ENCODE measurements at places on chromosomes 5 and 9.

- DNase-seq, result no peak
Measured at GRCh38 chr9:8750639-8751051, 951.1 kb upstream of the DMAC1 start.

DNA sequence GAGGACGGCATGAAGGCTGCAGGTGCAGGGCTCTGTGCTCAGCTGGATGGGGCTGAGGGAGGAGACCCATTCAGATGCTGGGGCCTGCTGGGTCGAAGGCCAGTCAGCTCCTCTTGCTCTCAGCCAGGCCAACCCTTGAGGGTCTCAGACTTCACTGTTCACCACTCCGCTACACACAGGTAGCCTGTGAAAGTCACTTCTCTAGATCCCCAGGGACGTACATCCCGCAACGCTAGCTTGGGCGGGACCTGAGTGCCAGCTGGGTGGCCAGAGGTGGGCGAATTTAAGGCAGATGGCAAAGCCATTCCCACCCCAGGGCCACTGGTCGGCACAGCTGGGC is 42.2 kb upstream of the FCN1 start:
- DNase-seq, result no peak

- no peak for DNase-seq
Measured at GRCh38 chr5:179271821-179272325, 73.4 kb downstream of the ADAMTS2 start.

- DNase-seq, result peak; percentile 12
Measured at GRCh38 chr5:72523960-72524582, 16.9 kb upstream of the ZNF366 start.

- no peak for DNase-seq
Measured at GRCh38 chr5:61686491-61687257, 354.6 kb downstream of the ZSWIM6 start.

- no peak for DNase-seq
Measured at GRCh38 chr5:9268226-9268625, 277.6 kb downstream of the SEMA5A start.
